Stimulated activated CD4-positive, alpha-beta T cell treated with anti-CD3 and anti-CD28 coated beads, TNF-alpha, amount 100 ng/mL, for 48 hours (primary cell): ENCODE measurements at places on chromosomes 1 and 21.

DNA sequence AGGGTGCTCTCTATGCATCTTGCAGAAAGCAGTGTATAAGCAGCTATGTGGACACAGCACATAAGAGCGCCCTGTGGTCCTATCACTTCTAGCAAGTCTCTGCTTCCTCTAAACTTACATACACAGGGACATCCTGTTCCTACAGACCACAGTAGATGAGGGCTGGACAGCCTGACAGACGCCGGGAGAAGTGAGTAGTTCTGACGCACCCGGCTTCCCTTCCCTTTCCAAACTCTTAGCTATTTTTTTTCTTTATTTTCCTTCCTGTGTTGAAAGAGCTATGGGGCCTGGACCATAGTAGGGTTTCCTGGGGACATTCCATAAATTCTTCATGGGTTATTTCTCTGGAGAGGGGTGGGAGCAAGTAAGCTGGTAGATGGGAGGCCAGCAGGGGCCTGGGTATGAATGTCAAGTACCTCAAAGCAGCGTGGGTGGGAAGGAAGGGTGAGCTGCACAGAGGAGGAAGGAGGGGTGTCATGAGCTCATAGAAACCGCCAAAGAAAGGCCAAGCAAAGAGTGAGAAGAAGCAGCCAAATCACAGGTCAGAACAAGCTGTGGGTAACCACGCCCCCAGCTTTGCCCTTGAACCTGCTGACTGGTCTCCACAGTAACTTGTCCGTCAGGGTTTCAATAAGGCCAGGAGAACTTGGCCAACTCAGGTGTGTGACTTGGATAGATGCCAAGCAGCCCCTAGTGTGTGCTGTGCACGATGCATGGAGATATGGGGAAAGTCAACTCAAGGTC, 36.6 kb downstream of the PLXNA2 start:
- DNase-seq = no peak

DNA sequence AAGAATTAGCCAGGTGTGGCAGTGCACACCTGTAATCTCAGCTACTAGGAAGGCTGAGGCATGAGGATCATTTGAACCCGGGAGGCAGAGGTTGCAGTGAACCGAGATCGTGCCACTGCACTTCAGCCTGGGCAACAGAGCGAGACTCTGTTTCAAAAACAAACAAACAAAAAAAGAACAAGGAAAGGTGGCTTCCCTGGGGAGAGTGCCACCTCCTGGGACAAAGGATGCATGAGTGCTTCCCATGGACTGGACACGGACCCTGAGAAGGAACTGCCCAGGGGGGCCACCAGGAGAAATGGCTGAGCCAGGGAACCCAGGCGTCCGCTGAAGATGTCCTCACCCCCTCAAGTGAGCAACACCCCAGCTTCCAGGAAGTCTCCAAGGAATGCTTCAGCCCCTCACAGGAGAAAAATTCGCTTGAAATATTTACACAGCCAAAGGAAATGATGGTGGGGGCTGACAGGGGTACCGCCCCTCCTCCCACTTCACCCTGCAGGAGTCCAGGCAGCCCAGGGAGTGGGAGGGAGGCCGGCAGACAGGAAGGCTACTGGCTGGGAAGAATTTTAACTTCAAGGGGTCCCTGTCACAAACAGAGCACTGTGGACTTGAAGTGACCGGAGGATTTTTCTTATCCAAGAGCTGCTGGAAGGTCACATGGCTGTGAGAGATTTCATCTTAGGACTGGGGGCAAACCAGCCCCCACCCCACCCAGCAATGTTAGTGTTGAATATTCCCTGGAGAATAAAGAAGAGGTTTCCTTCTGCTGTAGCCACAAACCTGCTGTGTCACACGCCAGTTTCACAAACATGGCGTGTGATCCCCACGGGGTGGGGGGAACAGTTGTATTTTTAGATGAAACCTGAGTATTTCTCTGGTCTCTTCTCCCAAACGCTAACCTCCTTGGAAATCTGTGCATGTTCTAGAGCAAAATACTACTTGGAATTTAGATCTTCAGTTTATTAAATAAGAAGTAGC, 90.8 kb upstream of the SLC25A33 start:
- DNase-seq = no peak

DNA sequence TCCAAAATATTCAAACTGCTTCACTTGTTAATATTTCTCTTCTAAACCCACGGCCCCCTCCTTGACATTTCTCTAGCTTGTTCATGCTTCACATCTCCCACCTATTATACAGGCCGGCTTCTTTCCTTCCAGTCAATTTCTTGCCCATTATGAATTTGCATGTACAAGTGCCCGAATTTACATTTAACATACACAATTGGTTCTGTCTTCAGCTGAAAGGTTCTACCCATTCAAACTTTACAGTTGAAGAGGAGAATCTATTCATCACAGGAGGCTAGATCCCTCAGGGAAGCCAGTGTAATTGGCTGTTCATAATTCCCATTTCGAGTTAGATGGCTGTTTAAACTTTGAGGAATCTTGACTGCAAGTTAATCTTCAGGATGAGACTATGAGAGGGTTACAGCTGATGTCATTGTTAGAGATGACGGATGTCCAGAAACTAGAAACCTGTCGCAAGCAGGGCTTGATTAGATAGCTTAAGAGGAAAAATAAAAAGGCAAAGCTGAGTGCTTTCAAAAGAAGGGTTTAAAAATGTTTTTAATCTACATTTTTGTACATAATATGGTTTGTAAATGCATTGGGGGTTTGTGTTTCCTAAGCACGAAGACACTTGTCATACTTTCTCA, 157.0 kb downstream of the ADSS2 start:
- DNase-seq = no peak

DNA sequence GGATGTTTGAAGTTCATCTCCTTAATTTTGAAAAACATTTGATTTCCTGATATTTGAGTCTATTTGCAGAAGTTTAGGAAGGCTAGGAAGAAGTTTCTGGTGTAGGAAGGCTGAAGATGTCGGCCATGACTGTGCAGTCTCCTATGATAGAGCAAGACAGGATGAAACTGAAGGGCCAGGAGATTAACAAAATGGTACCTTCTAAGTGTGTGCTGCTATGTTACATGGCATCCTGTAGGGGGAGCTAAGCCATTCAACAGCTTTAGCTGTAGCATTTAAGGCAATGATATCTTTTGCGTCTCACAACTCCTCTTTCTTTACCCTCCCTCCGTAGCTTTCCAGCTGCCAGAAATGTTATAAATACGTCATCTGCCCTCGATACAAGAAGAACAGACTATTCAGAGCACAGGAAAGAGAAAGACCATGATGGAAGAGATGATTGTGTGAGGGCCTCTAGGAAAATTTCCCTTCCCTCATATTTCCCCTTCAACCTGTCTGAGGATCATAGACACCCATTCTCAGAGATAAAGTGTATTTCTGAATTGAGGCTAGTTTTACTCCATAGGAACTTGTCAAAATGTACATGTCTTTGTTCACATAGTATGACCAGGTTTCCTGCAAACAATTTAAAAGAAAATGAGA, 61.1 kb downstream of the XCL1 start:
- DNase-seq = no peak

GRCh38 chr1:40300651-40301050, 16.4 kb downstream of the COL9A2 start:
- DNase-seq = no peak

DNA sequence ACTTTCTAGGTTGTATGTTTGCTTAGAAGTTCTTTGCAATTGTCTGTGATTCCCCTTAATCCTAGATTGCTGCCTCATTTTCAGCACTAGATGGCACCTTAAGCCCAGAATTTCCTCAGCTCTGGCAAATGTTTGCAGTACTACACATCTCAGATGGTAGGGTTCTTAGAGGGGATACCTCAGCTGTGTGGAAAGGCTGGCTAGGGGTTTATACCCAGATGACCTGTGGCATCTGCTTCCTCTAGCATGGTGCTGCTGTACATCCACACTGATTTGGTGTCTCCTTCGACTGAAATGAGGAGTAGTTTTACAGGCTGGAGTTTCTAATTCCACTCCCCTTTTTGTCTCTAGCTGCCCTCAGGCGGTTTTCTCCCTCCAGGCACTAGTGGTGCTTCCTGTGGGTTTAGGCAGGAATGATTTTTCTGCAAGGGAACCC, 23.5 kb downstream of the ASB17 start:
- no peak for DNase-seq
